ENCODE measurements at places on chromosomes 4 and X.
A peak's percentile ranks its signal among the peaks of the same experiment; 100 is the strongest.

DNA sequence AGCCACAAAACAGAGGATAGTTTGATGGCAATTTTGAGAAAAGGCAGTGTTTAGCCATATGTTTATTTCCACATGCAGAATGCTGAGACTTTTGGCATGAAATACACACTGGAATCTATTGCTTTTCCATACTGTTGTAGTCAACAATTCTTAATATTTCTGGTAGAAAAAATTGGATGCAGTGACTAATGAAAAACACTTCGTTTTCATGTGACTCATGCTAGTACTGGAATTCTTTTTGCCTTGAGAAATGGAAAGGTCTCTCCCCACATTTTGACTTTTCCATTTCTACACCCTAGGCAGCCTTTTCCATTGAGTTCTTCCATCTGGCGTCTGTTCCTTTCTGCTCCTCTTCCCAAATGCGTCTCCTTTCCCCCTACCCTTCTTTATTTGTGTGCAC lies 425.2 kb upstream of the FTHL17 start:
- DNase-seq, result no peak

GRCh38 chr4:183342541-183343533 lies 20.6 kb upstream of the CLDN24 start:
- DNase-seq, result no peak

GRCh38 chrX:123771449-123772064 lies 38.7 kb upstream of the THOC2 start:
- no peak for DNase-seq

- no peak for DNase-seq
These were observed 37.4 kb downstream of the CCKAR start for GRCh38 chr4:26452565-26453531.

- DNase-seq, result no peak
These were observed 34.0 kb downstream of the SLC9A6 start for GRCh38 chrX:136019226-136019625.

GRCh38 chr4:94665500-94666404 lies 92.0 kb upstream of the BMPR1B start:
- no peak for DNase-seq

DNA sequence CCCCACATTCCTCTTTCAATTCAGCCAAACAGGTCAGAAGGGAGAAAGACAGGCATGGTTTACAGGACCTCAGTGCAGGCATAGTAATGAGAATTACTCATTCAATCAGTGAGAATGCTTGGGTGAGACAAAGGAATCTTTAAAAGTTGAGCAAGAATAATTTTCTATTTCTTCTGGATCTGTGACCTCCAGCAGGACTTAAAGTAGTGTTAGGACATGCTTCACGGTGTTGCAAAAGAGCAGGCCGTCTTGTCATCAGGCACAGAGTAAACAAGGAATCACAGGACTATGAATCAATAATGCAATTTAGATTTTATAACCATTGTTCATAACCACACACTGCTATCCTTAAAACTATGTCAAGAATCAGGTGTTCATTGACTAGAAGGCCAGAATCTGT lies 130.6 kb upstream of the GLRA2 start:
- DNase-seq, result no peak

- DNase-seq, result no peak
These were observed 43.2 kb downstream of the SCFD2 start for GRCh38 chr4:53322696-53323095.

DNA sequence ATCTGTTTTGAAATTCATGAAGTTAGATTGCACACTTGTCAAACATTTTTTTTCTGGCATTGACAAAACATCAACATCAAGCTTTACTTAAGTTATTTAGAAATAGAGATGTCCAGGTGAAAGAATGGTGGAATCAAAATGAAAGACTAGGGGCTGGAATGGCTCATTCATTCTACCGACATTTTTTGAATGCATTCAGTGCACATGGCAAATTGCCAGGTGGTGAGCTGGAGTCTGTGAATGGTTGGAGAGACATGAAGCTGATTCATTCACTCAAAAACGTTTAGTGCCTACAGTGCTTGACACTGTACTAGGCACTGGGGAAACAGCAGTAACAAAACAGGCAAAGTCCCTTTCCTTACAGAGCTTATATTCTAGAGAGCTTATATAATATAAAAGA lies 292.4 kb downstream of the PPP1R2C start:
- DNase-seq, result no peak

DNA sequence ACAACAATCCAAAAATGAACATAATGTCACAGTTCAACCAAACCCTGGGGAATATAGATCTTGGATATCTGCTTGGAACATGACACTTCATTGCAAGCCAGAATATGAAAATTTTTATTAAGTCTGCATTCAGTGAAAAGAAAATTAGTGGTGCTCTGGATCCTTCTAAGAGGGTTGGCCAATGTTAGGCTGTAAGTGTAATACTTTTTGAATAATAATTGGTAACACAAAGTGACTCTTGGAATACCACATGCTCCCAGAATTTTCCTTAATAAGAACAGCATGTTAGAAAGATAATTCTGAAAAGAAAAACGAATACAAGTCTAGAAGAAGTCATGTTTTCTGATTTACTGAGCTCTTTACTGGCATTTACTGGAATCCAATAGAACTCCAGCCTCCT lies 175.8 kb downstream of the RASL11B start:
- no peak for DNase-seq

GRCh38 chrX:104659005-104659744 lies 93.2 kb downstream of the IL1RAPL2 start:
- no peak for DNase-seq

DNA sequence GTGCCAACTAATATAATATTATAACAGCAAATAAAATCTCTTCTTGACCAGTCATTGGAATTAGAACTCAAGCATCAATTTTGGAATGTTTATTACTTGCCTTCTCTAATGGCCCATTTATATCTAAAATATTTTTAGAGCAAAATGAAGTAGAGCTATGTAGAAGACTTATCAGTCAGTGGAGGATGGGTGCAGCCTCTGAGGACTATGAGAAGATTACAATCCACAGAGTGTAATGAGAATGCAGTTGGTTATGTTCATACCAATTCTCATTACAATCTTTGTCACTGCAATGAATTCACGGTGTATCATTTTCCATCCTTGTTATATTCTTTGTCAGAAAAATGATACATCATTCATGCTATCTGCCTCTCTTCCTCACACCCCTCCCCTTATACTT lies 878.1 kb downstream of the CENPC start:
- no peak for DNase-seq

DNA sequence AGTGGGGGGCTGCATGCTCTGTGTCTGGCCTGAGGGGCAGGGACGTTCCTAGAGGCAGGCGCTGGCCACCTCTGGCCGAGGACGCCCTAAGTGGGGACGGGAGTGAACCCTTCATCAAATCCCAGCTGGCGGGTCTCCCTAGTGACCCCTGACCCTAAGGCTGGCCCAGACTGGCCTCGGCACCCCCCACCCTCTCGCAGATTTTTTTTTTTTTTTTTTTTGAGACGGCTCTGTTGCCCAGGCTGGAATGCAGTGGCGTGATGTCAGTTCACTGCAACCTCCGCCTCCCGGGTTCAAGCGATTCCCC lies 988 bp upstream of the MXD4 start:
- DNase-seq, result no peak

DNA sequence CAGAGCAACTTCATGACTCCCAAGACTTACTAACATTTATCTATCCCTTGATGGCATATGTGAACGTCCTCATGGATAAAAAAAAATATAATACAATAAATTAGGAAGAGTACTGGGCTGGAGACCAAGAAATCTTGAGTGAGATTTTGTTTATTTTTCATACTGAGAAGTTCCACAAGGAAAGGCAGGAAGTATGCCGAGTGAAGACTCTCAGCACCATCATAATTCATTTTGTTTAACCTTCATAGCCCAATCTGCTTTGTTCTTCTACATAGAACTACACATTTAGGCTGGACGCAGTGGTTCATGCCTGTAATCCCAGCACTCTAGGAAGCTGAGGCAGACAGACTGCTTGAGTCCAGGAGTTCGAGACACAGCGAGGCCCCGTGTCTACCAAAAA lies 198.3 kb downstream of the NSUN7 start:
- DNase-seq, result no peak

GRCh38 chr4:48467891-48468290 lies 15.3 kb upstream of the SLC10A4 start:
- DNase-seq, result no peak

DNA sequence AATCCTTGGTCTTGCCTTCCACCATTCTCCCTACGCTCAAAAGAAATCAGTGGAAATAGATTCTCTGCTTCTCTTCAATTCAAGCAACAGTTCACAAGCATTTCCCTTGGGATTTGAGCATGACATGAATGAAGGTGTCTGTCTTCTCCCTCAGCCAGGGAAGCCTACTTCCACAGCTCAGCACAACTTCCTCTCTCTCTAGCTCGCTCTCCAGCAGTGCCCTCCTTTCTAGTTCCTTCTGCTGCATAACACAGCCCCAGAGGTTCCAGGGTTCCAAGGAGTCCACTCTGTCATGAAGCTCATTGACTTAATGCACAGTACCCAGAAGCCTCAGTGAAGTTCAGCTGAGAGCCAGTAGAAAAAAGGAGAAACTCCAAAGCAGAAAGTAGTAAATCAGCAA lies 81.3 kb downstream of the PLS3 start:
- no peak for DNase-seq

DNA sequence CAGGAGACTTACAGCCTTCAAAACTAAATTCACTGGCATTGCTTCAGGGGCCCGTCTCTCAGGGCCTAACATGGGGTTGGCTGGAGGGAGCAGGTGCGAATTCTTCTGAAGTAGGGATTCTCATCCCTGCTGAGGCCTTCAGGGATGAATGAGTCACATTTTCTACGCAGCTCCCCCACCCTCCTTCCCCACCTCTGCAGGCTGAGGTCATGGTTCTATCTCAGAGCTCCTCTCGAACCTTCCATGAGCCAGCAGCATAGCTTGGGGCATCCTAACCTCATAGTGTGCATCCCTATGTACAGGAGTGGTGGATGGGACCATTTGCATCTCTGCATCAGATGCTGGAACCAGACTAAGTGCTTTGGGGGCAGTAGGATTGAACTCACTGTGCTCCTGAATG lies 309.2 kb downstream of the EVC2 start:
- DNase-seq, result peak; percentile 14

DNA sequence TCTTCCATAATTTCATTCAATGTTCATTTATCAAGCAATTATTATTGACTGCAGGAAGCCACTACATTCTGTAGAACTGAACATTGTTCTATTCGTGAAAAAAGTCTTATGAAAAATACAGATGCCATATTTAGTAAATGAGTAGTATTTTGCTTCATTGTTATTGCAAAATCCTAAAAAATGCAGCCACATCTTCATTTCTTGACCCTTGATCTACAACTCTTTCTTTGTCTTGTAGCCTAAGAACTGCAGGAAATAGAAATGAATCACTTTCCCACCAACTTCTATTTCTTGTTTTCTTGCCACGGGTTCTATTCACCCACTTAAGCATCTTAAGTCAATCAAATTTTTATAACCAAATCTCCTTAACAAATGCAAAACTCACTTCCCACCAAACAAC lies 63.3 kb downstream of the KCNIP4 start:
- no peak for DNase-seq

All from sigmoid colon (tissue), 7 donors.